ENCODE measurements at places on chromosomes 1 and 21.

- DNase-seq: no peak
These were observed 12.5 kb downstream of the S100A10 start for GRCh38 chr1:151981178-151981525.

- peak; percentile 88 for DNase-seq
These were observed 120.5 kb downstream of the IER5 start for GRCh38 chr1:181208967-181209366.

DNA sequence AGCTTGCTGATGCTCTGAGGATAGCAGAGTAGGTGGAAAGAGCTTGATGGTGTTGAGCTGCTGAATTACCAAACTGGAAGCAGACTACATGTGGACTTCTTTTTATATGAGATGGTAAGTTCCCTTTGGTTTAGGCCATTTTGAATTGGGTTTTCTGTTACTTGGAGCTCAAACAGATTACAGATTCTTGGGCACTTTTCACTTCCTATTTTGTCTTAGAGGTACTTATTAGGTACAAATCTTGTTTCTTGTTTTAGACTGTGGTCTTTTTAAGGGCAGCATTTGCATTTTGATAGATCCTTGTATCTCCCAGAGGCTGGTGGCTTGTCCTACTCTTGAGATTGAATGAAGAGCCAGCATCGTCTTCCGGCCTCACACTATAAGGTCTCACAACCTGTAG, 70.2 kb downstream of the GADD45A start:
- DNase-seq: no peak

DNA sequence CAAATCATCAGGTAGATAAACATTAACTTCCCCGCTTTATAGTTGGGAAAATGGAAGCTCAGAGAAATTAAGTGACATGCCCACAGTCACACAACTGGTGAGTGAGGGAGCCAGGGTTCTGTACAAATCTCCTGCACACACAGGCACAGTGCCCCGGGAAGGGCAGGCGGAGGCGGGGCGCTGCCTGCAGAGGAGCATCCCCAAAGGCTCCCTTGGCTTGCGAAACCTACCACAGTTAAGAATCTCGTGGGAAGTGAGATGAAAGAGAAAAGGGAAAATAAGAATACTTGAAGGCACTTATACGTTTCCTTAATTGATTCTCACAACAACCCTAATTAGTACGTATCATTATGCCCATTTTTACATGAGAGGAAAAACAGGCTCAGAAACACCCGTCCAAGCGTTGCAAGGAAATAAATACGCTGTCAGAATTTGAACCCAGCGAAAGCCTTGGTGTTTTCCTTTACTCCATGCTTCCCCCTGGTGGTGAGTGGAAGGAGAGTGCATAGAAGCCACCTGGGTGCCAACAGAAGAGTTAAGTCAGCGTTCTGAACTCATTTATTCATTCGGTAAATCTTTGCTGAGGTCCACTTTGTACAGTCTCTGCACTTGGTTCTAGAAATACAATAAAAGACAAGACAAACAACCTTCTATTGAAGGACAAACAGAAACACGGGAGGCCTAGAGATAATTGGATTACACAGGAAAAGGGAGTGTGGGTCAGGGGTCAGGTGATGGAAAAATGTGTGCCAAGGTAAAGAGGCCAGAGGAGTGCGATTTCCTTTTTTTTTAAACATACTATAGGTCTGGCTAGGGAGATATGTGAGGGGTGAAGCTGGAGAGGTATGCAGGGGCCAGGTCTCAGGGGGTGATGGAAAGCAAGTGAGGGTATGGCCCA, 28.4 kb downstream of the ACP6 start:
- peak; percentile 50 for DNase-seq

GRCh38 chr21:36708286-36709029, 9.5 kb downstream of the SIM2 start:
- no peak for DNase-seq

Measured in G401 (cell line).